ENCODE measurements at places on chromosomes 6 and 20.

- no peak for DNase-seq
Observed at GRCh38 chr6:88339761-88340160, 173.6 kb upstream of the CNR1 start.

- DNase-seq: peak; percentile 47
Observed at GRCh38 chr6:139944131-139944530, 569.7 kb upstream of the CITED2 start.

DNA sequence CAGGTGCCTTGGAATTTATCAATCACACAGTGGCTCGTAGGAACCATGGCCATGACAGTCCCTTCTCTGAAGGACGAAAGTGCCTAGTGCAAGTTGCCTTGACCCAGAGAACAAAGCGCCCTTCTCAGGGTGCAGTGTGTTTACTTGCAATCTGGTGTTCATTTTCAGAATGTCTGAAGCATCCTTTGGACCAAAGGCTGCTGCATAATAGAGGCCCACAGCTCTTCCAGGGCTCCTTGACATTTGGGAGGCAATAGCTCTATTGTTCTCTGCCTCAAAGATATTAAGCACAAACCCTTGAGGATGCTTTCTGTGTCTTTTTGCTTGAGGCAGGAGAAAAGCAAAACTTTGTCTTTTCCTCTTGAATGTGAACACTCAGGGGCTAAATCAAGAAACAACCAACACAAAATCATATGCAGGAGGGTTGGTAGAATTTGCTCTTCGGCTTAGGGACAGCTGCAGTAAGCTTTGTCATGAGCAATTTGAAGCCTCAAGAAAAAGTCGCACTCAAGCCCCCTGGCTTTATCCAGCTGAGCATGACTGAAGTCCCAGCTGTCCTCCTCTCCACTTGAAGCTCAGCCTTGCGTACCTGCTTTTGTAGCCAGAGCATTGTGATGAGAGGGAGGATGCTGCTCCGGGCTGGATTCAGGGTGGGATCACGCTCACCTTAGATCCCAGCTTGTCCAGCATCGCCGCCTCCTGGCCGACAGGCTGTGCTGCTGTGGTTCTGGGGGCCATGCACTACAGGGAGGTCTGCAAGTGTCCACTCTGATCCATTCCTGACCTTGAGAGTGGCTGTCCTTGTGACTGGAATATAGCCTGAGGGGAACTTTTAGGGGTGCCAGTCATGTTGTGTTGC lies 495.4 kb downstream of the CDH26 start:
- peak; percentile 46 for DNase-seq

DNA sequence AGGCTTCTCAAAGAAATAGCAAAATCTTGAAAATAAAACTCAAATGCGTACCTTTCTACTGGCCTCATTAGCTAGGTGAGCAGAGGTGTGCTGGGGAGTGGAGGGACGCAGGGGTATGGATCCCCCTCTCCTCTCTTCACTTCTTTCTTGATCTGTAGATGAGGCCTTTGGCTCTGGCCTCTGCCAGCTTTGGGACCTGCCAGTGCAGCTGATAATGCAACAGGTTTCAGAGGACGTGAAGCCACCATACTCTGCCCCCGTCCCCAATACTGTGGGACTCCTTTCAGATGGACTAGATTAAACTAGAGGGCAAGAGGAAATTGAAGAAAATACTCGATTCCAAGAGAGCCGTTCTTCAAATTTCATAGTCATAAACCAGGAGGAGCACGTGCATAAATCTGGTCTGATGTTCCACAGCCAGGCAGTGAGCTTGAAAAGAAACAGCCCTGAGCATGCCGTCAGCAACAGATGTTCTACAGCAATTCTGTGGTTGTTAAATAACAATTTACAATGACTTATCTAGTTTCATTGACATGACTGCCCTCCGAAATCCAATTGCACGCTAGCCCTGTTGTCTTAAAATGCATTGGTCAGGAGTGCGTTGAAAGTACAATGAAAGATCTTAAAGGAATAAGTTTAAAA lies 245.3 kb upstream of the FOXQ1 start:
- DNase-seq: no peak

- no peak for DNase-seq
Observed at GRCh38 chr20:48019940-48020339, 234.7 kb upstream of the SULF2 start.

- DNase-seq: no peak
Observed at GRCh38 chr6:10510592-10511367, 10.4 kb upstream of the GCNT2 start.

- no peak for DNase-seq
Observed at GRCh38 chr6:159163901-159164370, 5.3 kb upstream of the FNDC1 start.

DNA sequence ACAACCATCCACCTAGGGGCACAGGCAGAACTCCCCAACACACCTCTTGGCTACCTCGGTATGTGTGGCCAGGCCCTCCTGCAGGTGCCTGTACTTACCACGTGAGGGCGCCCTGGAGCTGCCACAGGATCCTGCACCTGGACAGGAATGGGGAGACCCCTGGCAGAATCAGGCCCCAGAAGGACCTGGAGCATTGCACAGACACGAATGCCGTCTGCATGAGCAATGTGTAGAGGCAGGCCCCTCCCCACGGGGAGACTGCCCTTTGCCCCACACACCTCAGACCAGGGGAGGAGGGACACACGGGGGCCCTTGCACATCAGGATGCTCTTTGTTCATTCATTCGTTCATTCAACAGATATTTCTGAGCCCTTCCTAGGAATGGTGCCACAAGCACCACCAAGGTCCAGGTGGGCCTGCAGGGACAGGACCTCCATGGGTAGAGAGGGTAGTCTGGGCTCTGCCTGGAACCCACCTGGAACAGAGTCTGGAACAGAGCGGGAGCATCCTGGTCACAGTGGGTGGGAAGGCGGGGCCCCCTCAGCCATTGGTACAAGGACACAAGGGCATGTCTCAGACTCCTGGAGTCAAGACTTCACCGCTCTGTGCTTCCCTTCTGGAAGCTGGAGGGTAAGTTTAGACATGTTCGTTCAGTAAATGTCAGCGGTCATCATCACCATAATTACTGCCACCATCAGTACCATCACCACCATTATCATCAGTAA lies 32.3 kb downstream of the YTHDF1 start:
- DNase-seq: no peak

GRCh38 chr20:19815553-19815991 lies 57.5 kb downstream of the RIN2 start:
- no peak for DNase-seq

- no peak for DNase-seq
Observed at GRCh38 chr6:21022343-21023107, 488.3 kb downstream of the CDKAL1 start.

DNA sequence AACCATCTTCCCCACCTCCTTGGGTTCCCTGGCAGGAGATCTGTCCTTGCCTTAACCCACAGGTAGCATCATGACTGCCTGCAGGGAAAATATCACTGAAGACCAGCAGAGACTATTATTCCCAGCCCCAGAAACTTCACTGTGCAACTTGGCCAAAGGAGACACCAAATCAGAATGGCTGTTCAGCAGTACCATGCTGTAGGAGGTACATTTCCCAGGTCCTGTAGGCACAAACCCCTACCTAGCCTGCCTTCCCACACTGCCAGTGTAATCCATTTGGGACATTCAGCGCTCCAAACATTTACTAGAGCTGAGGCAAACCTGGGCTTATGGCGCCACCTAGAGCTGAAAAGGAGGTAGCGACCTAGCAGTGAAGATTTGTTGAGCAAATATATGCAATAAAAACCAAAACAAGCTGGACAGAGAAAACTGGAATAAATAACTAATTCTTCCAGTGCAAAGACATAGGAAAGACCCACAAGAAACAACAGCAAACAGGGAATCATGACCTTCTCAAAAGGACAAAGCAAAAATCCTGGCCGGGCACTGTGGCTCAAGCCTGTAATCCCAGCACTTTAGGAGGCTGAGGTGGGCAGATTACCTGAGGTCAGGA lies 60.3 kb downstream of the VTA1 start:
- DNase-seq: peak; percentile 22

DNA sequence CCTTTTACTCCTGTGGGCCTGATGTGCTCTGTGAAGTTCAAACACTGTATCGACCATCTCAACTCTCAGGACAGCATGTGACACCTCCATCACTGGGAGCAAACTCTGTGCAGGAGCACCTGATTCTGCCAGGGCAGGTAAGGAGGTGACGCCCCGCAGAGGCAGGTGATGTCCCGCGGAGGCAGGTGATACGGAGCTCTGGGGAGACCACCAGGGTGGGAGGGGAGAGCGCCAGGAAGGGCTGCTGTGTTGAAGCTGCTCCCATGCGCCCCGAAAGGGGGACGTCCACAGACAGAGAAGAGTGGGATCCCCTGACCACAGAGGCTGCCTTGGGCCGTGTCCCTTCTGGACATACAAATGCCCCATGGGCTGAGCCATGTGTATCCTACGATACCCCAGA lies 58.3 kb downstream of the DACT2 start:
- DNase-seq: no peak

GRCh38 chr6:1613346-1613687 lies 3.6 kb downstream of the FOXC1 start:
- DNase-seq: no peak

- DNase-seq: no peak
Observed at GRCh38 chr20:57320358-57320757, 9.2 kb upstream of the SPO11 start.

DNA sequence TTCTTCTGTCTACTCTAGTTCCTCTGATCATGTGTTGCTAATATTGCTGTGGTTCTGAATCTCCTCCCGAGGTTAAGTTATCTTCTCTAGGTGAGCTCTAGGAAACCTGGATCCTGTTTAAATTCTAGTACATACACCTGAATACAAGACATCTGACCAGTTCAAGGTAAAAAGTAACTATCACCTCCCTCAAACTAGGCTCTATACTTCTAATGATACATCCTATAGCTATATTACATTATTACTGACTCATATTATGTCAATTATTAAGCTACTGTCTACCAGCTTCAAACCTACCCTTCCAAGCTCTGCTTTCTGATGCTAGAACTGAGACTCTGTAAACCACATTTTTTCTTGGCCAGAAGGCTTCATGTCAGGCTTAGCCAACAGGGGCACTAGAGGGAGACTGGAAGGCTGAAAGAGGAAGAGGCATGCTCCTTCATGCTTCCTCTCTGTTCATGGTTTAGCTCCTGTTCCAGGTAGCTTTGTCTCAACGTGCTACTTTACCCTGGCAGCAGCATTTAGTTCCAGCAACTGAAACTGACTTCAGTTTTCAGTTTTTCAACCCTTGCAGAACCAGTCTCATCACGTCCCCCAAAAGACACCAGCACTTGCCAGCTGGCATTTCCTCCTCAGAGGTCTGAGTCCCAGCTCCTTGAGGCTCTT lies 148.4 kb upstream of the TOP1 start:
- no peak for DNase-seq

- no peak for DNase-seq
Observed at GRCh38 chr20:17904027-17904426, 64.6 kb downstream of the SNX5 start.

GRCh38 chr6:39695447-39695846 lies 29.8 kb downstream of the KIF6 start:
- DNase-seq: no peak

DNA sequence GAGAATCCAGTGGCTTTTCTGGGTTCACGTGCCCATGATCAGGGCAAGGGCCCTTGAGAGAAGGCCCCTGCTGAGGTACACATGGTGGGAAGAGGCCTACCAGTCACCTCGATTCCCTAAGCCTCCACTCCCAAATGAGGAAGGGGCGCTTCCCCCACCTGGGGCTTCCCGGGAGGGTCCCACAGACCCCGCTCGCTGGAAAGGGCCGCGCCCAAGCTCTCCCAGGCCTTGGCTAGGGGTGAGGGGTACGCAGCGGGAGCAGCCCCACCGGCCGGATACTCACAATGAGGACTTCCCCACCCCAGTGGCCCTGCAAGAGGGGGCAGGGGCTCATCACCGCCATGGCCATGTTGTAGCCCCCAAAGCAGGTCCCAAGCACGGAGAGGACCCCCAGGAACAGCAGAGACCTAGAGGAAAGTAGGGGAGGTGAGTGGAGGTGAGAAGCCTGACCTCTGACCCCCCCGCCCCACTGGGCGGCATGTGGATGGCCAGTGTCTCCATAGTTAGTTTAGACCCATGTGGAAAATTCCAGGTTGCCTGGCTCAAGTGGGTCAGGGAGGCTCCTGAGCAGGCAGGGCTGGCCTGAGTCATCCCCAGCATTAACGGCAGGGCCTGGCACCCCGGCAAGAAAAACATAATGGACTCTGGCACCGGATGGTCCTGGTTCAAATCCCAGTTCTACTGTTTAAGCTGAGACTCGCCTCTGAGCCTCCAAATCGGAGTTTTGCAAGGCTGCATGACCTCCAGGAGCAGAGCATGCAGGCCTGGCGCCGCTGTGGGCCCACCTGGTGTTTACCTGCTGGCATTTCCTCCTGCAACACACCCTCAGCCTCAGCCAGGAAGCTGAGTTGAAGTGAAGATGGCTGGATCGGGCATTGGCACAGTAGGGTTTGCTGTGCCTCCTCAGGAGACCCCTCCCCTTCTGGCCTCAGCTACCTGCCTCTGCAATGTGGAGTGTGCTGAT lies 6.6 kb downstream of the SLC52A3 start:
- DNase-seq: no peak

GRCh38 chr6:114897536-114897935 lies 554.7 kb upstream of the HS3ST5 start:
- no peak for DNase-seq

DNA sequence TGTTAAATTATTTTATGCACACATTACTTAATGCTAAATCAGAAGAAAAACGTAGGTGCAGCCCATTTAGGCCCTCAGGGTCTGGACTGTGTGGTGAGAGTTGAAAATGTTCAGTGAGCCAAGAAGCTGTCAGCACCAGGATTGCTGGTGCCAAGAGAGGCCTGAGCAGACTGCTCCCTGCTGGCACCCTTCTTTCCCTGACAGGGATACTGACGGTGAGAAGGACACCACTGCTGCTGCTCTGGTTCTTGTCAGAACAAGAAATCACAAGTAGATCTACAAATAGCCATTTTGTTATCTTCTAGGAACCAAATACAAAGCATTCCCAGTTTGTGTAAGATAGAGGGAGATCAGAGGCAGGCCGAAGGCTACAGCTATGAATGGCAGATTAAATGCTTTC lies 48.7 kb upstream of the CRISP1 start:
- DNase-seq: no peak

DNA sequence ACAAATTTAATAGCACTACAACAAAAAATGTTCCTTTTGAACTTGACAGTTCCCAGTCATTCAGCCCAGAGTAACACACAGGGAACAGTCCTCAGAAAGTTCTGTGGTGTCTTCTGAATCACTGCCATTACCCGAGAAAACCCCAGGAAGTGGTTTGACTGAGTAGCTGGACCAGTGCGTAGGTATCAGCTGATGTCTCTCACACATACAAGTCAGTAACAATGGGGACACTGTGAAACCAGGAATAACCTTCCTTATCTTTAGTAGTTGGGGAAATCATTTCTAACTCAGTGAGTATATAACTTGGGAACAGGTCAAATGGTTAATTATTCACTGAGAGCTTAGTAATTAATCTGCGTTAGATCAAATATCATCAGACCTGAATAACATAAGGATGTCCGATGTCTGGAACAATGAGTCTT lies 73.1 kb downstream of the HIVEP2 start:
- DNase-seq: no peak

- DNase-seq: no peak
Observed at GRCh38 chr6:39992861-39993622, 58.8 kb upstream of the MOCS1 start.

- no peak for DNase-seq
Observed at GRCh38 chr6:147170269-147170668, 33.9 kb upstream of the STXBP5 start.

GRCh38 chr6:142316791-142317368 lies 15.1 kb downstream of the ADGRG6 start:
- no peak for DNase-seq

Measured in NCI-H524 treated with DMSO at 0.1 percent for 48 hours (cell line).